ENCODE measurements at places on chromosomes 16 and 17.

GRCh38 chr16:13809765-13810164, 110.2 kb upstream of the ERCC4 start:
- DNase-seq = no peak

DNA sequence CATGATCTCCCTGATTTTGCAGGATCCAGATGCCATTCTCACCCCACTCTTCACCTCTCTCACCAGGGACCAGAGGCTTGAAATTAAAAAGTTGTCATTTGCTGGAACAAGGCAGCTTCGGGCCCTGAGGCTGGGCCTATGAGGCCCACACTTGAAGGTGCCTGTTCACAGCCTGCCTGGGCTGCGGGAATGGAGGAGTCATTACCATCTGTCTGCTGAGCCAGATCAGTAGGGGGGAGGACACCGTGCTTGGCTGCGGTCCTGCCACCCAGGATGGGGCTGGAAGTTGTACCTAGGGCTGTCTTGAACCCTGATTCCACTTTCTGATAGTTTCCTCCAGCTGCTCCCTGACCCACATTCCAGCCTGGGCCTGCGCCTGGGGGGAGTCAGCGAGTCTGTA, 208.3 kb upstream of the N4BP1 start:
- no peak for DNase-seq

GRCh38 chr16:84088695-84089395, 27.9 kb downstream of the MBTPS1 start:
- peak; percentile 13 for DNase-seq

- DNase-seq = no peak
Measured at GRCh38 chr17:2700491-2701141, 10.9 kb downstream of the CLUH start.
